CD8-positive, alpha-beta T cell (primary cell): ENCODE measurements at places on chromosomes 2 and 18.

DNA sequence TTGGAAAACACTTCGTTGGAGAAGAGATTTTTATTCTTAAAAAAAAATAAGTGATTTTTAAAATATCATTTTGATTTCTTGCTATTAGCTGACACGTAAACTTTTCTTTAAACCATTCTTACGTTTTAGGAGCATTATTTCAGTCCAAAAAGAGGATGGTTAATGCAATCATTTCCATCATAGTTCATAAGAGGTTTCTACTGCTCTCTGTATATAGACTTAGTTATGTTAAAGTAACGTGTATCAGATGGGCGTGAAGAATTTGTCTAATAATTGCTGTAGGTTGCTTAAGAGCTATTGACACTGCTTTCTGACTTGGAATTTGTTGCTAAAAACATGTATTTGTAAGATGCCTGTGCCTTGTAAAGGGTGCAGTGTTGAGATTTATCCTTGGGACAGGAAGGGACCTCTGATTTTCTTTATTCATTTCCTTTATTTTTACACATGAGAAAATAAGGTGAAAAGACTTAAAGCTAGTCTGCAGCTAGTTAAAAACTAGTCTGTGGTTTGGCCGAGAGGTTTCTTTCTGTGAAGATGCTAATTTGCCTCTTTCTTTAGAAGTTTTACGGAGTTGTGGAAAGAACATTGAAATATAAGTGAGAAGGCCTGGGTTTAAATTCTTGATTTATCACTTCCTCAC is 2.9 kb downstream of the ANKRD12 start:
- no peak for DNase-seq

GRCh38 chr2:218291318-218292047 is 820 bp downstream of the TMBIM1 start:
- DNase-seq, result no peak

- DNase-seq, result no peak
Observed at GRCh38 chr18:70046207-70046606, 98.5 kb upstream of the CD226 start.

- DNase-seq, result no peak
Observed at GRCh38 chr2:31877008-31877407, 133.8 kb downstream of the MEMO1 start.
